ENCODE measurements at places on chromosomes 1 and 21.

DNA sequence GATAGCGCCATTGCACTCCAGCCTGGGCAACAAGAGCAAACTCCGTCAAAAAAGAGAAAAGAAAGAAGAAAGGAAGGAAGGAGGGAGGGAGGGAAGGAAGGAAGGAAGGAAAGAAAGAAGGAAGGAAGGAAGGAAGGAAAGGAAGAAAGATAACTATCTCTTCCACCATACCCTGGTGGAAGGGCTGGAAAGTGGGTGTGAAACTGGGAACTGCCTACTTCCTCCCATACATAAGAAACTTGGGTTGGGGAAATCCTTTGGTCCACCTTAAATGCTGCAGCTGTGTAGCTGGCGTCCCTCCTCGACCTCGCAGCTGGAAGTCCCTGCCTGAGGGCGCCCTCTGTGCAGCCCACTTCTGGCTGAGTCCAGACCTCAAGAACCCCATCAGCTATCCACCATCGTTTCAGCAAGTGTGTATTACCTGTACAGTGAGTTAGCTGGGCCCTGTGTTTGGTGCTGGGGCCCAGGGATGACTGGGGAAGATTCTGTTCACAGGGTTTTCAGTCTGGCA is 4.6 kb upstream of the FAM167B start:
- DNase-seq, result no peak

- DNase-seq, result no peak
Measured at GRCh38 chr1:118999348-119000071, 11.4 kb upstream of the TBX15 start.

DNA sequence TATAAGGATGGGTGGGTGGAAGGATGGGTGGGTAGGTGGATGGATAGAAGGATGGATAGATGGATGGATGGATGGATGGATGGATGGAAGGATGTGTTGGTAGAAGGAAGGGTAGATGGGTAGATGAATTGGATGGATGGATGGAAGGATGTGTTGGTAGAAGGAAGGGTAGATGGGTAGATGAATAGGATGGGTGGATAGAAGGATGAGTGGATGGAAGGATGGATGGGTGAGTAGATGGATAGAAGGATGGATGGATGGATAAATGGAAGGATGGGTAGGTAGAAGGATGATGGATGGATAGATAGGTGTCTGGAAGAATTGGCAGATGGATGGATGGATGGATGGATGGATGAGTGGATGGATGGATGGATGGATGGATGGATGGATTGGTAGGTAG is 6.0 kb downstream of the MASP2 start:
- DNase-seq, result no peak

DNA sequence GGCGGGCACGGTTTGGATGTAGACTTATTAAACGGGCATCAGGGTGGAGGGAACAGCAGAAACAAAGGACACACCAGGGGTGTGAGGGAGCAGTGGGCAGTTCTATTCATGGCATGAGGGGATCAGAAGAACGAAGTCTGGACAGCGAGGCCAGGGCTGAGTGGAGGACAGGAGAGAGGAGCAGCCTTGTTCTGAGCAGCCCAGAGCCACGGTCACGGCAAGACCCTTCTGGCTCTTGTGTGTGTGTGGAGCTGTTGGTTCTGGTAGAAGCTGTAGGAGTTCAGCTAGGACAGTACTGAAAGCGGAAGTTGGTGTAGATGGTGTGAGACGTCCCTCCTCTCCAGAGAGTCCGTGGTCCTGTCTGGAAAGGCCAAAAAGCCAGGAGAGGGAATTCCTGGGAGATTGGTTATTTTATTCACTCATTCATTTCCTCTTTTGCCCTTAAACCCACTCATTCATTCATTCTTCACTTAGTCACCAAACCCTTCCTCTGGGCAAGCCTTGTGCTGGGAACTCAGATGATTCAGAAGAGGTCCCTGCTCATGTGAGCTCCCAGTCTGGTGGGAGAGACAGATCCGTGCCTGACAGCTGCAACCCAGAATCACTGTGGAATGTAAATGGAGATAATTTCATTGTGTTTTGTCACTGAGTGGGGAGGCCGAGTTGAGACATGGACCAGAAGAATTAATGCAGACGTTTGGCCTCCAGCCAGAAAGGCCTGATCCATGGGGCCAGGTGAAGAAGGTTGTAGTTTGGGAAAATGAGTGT is 4.1 kb upstream of the ACOT11 start:
- DNase-seq, result no peak

GRCh38 chr1:89530444-89531089 is 5.9 kb downstream of the LRRC8B start:
- no peak for DNase-seq

DNA sequence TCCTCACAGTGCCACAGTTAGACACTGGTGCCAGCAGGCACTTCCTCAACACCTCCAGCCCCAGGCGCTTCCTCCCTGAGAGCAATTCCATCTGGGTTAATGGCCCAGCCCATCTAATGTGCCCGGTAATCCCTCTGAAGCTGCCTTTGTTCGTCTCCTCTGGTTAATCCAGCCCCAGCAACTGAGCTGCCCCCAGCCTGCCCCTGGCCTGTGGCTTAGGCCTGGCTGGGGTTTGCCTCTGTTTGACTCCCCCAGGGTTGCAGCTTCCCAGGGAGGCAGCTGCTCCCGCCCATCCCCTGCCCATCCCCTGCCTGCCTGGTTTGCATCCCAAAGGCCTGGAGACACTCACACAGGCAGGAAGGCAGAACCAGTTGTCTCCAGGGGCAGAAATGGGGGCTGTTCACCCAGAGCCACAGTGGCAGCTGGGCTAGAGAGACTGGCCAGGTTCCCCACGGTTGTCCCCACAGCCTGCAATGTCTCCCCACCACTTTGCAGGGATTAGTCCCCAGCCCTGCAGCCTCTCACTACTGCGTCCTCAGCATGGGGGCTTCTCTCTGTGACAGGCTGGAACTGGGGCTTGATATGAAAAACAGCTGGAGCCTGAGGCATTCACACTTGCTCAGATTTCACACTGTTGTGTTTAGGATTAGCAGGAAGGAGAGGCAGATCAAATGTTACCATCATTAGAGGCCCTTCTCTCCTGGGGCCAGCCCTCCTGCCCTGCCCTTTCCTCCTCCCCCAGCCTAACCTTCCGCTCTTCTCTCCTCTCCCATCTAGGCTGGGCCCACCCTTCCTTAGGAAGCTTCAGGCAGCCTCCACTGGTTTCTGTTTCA is 120.2 kb downstream of the TLR5 start:
- no peak for DNase-seq

DNA sequence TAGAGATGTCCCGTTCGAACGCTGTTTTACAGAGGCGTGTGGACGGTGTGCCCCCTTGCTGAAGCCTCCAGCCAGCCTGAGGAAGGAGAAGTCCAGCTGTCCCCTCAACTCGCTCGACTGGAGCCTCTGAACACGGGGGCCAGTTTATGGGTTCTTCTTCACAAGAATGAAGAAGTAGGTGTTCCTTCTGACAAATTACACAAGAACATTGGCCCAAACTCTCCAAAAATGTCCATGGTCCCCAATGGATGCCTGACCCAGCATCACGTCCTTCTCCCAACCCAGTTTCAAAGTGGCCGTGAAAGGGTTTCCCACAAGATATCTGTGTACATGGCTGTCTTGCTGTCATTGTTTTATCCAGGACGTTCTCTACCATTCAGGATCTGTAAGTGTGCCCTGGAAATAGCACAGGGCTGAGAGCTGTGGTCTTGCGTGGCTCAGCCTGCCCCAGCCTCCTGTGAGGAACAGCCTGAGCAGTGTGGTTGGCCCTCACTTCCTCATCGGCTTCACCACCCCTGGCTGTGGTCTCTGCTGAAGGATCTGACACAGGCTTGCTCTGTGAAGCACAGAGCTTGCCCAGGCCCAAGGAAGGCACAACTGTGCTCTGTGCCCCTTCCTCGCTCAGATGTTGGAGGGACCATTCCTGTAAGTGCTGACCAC is 1.0 kb upstream of the S100B start:
- DNase-seq, result peak; percentile 18

GRCh38 chr1:8351693-8352470 is 34.0 kb downstream of the SLC45A1 start:
- no peak for DNase-seq

DNA sequence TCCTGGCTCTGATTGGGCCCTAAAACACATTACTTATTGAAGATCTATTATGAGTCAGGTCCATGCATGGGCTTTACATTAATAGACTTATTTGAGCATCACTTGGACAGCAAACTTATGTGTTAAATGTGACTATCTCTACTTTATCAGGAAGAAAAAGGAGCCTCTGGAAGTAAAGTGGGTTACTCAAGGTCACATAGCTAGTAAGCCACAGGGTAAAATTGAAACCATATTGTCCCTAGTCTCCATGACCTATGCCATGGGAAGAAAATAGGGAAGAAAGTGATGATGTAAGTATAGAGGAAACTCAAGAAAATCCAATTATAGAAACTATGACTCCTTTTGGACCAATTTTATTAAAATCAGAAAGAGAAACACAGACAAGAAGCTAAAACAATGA is 555.3 kb downstream of the NUF2 start:
- DNase-seq, result no peak

GRCh38 chr1:220734571-220735326 is 13.4 kb upstream of the MTARC2 start:
- DNase-seq, result no peak

- DNase-seq, result no peak
Measured at GRCh38 chr1:78351551-78352216, 139.1 kb upstream of the PTGFR start.

DNA sequence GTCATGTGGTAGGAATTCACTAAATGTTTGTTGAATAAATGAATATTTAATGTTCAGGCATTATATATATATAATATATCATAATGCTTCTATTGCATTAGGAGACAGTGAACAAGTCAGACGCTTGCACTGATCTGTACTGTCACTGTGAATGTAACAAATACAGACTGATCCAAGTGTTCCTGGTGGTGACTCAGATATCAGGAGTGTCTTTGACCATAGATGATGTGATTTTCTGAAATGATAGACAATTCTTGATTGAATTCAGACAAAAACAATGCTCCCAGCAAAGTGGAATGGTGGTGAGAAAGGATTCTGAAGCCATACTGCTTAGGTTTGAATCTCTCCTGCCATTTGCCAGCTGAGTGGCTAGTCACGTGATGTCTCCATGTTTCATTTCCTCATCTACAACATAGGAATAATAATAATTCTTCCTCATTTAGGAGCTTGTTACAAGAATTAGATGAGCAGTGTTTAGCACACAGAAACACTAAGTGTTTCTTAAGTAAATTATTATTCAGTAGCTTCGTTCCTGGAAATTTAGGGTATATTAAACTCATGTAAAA is 71.0 kb downstream of the OLFML2B start:
- no peak for DNase-seq

DNA sequence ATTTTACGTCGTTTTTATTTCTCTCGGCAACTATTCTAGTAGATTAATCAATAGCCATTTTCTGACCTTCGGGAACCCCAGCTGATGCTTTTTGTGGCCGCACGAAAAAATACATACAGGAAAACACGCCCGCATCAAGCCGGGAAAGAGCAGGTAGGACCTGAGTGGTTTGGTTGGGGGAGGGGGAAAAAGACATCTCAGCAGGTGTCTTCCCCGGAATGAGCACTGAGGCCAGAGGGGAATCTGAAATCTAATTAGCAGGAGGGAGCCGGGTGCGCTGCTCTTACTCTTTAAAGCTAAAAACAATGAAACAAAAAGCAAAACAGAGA is 618 bp upstream of the FOXD3 start:
- no peak for DNase-seq

- DNase-seq, result no peak
Measured at GRCh38 chr21:34526618-34527290, 14.7 kb upstream of the KCNE1 start.

- DNase-seq, result no peak
Measured at GRCh38 chr1:41862384-41863221, 56.1 kb downstream of the HIVEP3 start.

DNA sequence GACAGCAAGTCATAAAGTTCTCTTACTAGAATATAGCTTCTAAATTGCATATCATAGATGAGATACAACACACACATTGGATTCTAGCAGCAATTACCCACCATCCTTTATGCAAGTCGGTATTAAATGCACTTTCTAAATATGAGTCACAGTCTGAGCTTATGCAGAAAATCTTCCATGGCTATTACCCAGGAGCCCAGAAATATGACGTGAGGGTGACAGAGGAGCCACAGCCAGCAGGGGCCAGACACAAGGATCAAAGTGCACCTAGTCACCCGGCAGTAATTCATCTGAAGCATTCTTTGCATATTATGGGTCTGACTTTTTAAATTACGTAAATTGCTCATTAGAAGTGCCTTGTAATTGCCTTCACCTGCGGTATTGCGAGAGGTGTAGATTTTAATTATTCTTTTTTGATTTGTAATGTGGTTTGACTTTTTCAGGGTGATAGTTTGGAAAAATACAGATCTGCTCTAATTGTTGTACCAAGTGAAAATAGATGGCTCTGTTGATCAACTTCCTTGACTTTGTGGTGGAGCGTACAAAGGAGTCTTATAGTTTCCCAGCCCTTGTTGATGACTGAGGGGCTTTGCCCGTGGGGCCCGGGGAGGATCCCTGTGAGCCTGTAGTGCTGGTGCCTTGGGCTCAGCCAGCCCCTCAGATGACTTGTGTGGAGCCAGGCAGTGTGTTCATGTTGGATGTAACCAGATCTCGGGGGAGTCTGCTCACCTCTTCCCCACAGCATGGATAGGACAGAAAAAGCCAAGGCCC is 470.0 kb upstream of the VAMP3 start:
- DNase-seq, result no peak

- DNase-seq, result no peak
Measured at GRCh38 chr1:196355206-196355786, 252.9 kb downstream of the KCNT2 start.

- no peak for DNase-seq
Measured at GRCh38 chr1:114453361-114453784, 57.6 kb downstream of the TRIM33 start.

DNA sequence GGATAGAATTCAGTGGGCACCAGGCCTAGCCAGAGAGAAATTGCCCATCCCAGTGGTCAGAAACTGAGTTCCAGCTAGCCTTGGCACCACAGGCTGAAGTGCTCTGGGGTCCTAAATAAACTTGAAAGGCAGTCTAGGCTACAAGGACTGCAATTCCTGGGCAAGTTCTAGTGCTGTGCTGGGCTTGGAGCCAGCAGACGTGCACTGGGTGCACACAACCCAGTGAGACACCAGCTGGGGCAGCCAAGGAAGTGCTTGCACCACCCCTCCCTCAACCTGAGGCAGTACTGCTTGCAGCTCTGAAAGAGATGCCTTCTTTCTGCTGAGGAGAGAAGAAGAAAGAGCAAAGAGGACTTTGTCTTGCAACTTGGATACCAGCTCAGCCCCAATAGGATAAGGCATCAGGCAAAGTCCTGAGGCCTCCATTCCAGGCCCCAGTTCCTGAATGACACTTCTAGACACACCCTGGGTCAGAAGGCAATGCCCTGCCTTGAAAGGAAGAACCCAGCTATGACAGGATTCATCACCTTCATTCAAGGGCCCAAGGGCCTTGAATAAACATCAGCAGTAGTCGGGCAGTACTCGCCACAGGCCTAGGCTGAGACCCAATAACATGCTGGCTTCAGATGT is 55.1 kb downstream of the OVGP1 start:
- no peak for DNase-seq

- no peak for DNase-seq
Measured at GRCh38 chr1:31295874-31296485, 608 bp downstream of the SNRNP40 start.

GRCh38 chr1:218345673-218346390 is 696 bp downstream of the TGFB2 start:
- no peak for DNase-seq

- DNase-seq, result no peak
Measured at GRCh38 chr1:9376886-9377333, 84.2 kb downstream of the SPSB1 start.

- DNase-seq, result no peak
Measured at GRCh38 chr1:209375097-209375496, 208.4 kb upstream of the CAMK1G start.

GRCh38 chr1:173669491-173669941 is at the start of gene ANKRD45:
TSS of gene ANKRD45 (minus strand) at chr1:173669851. CDS start at chr1:173659418, 10,433 bp downstream.
- no peak for DNase-seq

GRCh38 chr1:91872559-91873081 is 13.3 kb downstream of the TGFBR3 start:
- DNase-seq, result no peak

Measured in activated T-helper 1 cell treated with anti-CD3 and anti-CD28 coated beads, Interleukin-2, amount 50 U/mL, for 16 hours (primary cell).